Umbilical cord (tissue), 2 donors: ENCODE measurements at places on chromosomes 2 and 18.

DNA sequence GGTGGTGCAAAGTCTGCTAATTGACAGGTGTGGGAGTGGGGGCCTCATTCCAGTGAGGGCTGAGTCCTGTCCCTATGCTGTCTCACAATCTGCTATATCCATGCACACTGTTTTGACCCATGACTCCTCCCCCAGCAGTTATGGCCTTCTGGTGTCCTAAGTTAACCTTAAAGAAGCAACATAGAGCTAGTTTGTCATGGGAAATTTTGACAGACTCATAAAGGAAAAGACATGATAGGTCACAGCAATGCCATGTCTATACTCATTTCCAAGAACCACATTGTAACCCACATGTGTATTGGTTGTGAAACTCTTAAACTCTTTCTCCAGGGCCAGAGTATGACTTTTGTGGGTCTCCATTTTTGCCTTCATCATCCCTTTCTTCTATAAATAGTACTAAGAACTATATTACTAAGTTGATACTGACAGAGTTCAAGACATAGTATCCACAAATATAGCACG lies 78.2 kb upstream of the SLC1A4 start:
- DNase-seq: no peak

- peak; percentile 22 for DNase-seq
Observed at GRCh38 chr2:11482473-11483035, 16.6 kb upstream of the E2F6 start.

- peak; percentile 13 for DNase-seq
Observed at GRCh38 chr2:100513650-100514049, 43.4 kb downstream of the NMS start.

- DNase-seq: no peak
Observed at GRCh38 chr2:58336416-58336815, 95.3 kb upstream of the FANCL start.

DNA sequence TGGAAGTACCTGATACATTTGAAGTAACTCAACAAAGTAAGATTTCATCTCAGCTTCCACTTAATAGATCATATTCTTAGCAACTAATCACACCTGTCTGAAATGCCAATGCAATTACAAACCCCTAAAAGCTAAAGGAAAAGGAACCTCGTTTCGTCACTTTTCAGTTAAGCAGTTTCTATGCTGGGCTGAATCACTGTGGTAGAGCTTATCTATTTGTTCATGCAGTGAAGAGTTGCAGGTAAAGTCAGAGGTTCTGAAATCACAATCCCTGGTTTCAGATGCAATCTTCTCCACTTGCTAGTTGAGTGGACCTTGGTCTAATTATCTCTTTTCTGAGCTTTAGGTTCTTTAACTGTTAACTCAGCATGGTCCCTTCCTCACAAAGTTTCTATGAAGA lies 6.3 kb downstream of the HRH4 start:
- no peak for DNase-seq
